Activated CD4-positive, alpha-beta T cell treated with anti-CD3 and anti-CD28 coated beads, Interleukin-2, amount 10 ng/mL, durations not matched to agents 7 days and 5 days (primary cell): ENCODE measurements at places on chromosomes 11 and 22. TPM values are rescaled to one million over a fixed set of nuclear protein-coding genes. Genes with fewer than 3 reads are reported as not detected.

- no peak for DNase-seq
Measured at GRCh38 chr22:44211946-44212930, 31.5 kb downstream of the PARVG start.

- DNase-seq = no peak
Measured at GRCh38 chr11:69880826-69881445, 61.7 kb upstream of the FGF3 start.

The WEE1 gene
- total RNA-seq = 60.5 TPM

DNA sequence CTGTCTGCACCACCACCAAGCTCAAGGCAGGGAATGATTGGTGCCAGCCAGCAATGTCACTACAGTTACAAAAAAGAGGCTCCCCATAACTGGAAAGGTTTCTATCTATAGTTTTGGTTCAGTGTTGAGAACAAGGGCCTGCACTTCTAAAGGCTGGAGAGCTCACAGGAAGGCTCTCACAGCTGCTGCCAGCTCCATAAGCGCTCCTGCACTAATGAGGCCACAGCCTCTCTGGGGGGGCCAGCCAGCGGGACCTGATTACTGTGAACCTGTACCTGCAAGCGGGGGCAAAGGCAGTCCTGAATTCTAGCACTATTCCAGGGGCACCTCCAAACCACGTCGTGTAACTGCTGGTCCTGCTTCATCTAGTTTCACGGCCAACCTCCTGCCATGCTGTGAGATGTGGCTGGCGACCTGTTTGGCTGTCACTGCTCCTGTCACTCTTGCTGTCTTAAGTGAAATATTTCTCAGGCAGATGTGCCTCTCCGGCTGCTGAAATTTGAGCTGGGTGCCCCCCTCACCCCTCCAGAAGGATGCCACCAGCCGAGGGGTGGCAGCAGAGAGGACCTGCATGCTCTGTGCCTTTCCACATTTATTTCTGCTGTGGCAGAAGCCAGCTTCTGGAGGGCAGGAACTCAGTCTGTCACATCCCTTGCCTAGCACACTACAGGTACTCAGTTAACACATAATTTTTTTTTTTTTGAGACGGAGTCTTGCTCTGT lies 53.3 kb upstream of the ARFGAP3 start:
- no peak for DNase-seq

The SCGB1C1 gene
- total RNA-seq = not detected

The VEGFB gene
- 60.3 TPM for total RNA-seq

DNA sequence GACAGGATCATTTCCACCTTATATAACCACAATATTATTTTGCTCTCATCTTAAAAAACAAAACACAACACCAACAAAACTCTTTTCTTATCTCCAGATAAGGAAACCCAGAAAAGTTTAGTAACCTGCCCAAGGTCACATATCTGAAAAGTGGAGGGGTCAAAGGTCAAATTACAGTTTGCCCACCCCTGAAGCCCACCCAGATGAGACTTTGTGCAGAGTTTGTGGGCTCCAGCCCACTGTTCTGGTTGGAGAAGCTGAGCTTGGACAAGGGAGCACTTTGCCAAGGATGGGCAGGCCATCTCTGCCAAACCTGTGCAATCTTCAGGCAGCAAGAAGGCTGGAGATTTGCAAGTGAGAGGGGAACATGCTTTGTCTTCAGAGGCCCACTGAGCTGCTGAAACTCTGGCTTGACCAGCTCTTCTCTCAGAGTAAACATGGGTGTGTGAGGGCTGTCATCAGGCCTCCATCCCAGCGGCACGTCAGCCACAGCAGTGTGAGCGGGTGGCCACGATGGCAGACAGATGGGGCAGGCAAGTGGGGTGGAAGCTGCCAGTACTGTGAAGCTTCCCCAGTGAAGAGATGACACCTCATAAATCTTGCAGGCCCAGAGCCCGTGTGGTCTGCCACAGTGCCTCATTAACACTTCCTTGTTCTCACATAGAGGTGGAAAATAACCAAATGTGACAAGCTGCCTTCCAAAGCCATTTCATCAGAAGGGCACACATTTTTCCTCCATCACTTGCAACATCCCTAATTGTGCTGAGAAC lies 111.8 kb downstream of the CCDC81 start:
- DNase-seq = no peak

DNA sequence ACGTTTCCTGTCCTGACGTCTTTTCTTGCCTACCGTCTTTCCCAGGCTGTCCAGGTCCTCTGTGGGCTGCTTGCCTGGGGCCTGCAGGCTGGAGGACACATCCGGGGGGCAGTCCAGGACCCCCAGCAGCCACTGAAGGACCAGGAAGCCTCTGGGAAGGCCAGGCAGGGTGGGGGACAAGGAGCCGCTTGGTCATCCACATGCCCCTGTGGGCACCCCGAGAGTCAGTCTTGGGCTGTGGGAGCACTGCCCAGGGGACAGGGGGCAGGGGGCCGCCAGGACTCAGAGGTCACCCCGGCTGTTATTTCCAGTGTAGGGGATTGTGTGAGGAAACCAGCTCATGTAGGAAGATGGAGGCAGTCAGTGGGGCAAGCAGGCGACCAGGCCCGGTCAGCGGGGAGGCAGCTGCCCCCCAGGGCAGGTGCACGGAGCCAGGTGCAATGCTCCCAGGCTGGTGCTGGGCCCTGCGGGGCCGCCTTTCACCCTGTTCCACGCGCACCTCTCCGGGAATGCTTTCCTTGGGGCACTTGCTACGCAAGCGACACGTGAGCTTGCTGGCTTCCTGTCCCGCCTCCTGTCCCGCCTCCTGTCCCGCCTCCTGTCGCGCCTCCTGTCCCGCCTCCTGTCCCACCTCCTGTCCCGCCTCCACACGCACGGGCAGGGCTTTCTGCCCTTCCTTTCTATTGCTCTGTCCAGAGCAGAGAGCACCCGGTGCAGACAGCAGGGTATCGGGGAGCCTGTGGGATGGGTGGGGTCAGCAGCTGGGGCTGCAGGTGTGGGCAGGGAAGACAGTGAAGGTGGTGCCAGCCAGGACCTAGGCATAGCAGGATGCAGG lies 39.5 kb downstream of the MUC5B start:
- DNase-seq = peak; percentile 90

DNA sequence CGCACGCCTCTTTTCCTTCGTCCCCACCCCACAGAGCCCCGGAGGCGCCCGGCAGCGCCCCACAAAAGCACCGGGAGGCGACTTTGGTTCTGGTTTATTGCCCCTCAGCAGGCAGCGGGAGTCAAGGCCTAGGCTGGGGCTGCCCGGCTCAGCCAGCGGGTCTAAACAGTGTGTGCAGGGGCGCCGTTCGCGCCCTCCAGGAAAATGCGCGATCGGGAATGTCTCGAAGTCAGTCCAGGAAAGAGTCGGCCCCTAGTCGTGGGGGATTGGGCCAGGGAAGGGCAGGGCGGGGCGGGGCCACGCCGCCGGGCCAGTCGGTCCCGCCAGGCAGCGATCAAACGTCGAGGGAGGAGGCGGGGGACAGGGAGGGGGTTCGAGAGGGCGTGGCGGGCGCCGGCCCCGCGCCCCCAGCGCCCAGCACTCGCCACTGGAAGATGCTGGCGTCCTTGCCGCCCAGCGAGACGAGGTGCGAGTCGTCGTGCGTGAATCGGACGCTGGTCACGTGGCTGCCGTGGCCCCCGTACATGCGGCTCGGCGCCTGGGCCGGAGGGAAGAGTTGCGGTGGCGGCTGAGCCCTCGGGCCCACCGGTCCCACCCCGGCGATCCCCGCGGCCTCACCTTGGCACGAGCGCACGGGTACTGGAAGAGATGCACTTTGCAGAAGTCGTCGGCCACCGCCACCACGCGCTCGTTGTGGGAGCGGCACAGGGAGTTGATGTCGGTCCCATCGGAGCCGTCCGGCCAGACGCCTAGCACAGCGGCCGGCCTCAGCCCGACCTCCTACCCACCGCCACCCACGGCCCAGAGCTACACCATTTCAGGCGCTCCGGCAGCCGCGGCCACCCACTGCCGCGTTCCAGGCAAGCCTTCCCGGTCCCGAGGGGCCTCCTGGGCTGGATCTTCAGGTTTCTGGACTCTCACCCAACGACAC lies 741 bp upstream of the MTA2 start:
- DNase-seq = peak; percentile 22

The PHETA2 gene
- total RNA-seq = 2.6 TPM
